NCI-H2081 (cell line): ENCODE measurements at places on chromosomes 3 and 15.
A peak's percentile ranks its signal among the peaks of the same experiment; 100 is the strongest.

DNA sequence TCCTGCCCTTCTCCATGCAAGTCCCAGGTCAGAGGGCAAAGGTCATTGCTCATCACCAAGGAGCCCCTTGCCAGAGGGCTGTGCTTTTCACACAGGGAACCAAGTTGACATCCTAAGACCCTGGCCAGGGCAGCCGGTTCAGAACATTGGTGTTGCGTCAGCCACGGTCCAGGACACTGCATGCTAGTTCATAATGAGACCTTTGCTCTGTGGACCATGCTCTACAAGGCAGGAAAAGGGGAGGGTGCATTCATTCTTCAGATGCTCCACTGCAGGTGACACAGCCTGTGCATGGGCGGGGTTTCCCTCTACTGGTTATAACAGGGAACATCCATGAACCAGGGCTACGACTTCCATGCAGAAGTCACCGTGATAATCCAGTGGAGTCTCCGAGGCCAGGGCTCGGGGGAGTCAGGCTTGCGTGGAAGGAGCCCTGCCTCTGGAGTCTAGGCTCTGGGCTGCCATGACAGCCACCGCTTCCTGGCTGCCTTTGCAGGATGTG is 81.6 kb downstream of the OCA2 start:
- peak; percentile 29 for DNase-seq

DNA sequence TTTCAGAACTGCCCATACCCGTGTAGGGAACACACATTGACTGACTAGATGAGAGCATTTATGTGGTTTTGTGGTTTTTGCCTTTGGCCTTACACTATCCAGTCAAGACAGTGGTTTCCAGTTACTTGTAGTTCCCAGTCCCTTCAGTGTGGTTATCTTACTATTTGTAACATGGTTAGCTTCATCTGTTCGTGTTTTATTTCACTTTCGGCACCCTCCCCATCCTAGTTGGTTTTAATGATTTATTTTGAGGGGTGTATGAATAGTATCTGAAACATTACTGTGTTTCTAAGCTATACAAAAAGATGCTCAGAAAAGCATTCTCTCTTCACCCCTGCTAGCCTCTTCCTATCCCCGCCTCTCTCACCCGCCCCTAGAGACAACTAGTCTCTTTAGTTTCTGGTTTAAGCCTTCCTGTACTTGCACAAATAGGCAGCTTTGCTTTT is 14.1 kb downstream of the LYSMD4 start:
- no peak for DNase-seq

DNA sequence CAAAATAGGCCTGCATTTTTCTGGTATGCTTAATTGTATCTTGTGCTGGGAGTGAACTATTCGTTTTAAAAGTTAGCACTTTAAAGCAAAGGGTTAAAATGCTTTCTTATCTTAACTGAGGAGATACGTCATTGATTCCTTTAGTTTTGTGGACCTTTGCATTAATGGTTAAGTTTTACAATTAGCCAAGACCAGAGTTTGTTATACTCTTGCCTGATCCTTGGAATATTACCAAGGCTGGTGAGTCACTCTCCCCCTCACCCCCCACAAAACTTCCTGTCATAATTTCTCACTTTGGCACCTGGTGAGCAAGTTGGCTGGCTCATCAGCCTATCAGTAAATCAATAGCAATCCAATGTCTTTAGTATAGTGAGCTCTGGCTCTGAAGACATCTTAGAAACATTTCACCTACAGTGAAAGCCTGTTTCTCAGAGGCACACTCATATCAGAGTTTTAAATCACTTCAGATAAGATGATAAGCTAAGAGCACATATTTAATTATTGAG is 26.7 kb downstream of the SLC2A2 start:
- DNase-seq = no peak

GRCh38 chr15:57227899-57228298 is 148.4 kb upstream of the CGNL1 start:
- DNase-seq = no peak

DNA sequence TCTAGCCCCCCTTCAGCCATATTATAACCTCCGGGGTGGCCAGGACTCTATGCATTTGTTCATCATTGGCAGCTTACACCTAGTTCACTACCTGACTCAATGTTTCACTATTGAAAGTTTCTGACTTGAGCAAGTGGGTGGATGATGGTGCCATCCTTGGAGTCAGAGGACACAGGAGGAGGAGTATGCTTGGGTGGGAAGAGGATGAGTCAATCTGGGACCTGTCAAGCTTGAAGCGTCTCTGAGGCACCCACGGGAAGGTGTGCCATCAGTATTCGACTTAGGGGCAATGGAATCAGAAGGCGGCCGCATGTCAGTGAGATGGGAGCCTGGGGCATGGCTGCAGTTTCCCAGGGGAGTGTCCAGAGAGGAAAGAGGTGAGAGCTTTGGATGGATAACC is 133.3 kb downstream of the EPHB1 start:
- DNase-seq = no peak

DNA sequence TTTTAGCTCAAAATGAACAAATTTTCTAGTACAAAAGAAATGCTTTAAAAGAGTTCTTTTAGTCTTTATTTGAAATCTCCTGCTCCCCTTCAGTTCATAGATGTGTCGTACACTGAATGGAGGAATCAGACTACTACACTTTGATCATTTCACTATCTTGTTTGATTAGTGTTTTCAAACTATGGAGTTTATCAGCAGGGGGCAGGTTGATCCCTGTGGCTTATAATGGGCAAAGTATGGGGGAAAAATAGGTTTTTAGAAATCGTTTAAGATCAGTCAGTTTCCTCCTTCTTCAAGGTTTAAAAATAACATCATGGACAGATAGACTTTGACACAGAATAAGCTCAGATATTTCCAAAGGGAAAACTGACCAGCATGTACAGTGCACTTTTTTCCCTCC is 701.7 kb downstream of the CADM2 start:
- no peak for DNase-seq

DNA sequence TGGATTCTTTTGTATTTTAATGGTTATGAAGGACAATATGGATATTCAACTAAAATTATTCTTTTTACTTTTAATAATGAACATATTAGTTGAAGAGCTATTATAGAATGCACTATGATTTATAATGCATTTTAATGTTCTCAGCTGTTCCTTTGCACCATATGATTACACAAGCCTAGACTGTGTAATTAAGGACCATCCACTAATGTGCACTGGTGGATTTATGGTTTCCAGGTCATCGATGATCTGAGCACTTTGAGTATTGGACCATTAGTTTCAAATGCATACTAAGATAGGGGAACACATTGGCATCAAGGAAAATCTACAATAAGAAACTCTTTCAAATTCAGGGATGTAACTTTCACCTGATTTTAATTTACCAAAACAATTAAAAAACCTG is 16.8 kb downstream of the LRRN1 start:
- DNase-seq = no peak

DNA sequence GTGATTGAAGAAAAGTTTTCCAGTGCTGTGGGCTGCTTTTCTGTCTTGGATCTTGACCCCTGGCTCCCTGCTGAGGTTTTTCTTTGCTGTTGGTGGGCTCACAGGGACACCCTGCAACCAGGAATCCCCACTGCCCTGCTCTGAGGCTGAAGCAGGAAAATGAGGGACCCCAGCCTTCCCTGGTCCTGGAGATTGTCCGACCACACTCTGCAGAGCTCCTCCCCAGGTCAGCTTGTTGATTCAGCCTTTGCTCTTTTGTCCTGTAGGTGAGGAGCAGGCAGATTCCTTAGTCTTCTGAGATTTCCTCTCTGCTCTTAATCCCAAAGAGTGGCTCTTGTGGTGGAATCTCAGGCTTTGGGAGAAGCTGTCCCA is 194.5 kb downstream of the RPLP1 start:
- no peak for DNase-seq

GRCh38 chr3:148093753-148094152 is 604.0 kb upstream of the AGTR1 start:
- no peak for DNase-seq

DNA sequence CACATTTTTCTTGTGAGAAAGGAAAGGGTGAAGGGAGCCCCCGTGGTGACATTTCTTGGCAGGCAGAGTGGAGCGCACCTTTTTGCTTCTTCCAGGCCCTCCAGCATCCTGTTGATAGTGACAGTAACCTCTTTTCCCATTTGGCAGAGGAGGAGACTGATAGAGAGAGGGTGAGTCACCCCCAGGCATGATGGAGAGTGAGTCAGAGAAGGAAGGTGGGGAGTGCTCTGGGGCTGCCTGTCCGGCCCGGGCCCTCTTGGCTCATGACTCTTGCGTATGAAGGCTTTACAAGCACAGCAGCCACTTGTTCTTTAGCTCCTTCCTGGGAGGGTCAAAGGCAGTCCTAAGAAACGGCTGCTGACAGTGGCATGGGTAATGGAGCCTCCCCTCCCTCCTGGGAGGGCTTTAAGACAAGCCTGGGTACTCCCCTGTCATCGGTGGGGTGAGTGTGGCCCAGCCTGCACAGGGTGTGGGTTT is 16.0 kb downstream of the ANKRD63 start:
- DNase-seq = no peak

DNA sequence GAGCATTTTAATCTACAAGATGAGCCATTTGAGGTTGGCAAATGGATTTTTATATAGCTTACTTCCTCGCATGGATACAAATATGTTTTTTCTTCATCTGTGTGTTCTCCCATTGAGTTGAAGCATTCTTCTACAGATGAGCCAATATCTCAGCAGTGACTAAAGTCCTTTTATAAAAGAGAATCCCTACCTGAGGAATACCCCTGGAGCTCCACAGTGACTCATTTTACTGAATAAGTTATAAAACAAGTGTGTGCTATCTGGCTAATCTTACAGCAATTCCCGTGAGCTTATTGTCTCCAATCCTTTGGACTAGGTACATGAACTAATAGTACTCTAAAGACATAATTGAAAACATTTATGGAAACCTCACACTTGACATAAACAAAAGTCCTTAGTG is 354.2 kb upstream of the BCHE start:
- DNase-seq = no peak

GRCh38 chr15:25690673-25691543 is 172.2 kb downstream of the ATP10A start:
- no peak for DNase-seq

DNA sequence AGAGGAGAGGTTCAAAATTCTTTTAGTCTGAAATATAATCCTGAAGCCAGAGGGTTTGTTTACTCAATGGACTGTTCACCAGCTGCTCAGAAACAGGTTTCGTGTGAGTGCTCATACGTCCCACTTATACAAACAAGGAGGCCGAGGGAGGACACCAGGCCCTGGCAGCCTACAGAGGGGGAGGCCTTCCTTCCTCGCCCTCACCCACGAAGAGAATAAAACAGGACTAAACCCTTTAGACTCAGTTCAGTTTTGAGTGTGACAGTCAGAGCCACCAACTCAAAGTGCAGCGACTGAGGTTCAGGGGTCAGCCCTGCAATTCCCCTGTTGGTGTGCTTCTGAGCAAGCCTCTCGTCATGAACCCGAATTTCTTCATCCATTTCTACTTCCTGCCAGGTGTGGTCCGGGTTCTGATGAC is 17.3 kb downstream of the FAM174B start:
- peak; percentile 91 for DNase-seq

GRCh38 chr3:16174026-16174355 is 489 bp upstream of the GALNT15 start:
- no peak for DNase-seq

DNA sequence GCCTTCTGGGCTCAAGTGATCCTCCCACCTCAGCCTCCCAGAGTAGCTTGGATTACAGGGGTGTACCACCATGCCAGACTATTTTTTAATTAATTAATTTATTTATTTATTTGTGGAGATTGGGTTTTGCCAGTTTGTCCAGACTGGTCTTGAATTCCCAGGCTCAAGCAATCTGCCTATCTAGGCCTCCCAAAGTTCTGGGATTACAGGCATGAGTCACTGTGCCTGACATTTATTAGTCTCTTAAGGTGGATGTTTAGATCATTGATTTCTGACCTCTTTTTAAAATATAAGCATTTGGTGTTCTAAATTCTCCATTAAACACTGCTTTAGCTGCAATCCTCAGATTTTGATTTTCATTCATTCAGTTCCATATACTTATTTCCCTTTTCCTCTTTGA is 15.6 kb downstream of the FBXW12 start:
- DNase-seq = no peak

DNA sequence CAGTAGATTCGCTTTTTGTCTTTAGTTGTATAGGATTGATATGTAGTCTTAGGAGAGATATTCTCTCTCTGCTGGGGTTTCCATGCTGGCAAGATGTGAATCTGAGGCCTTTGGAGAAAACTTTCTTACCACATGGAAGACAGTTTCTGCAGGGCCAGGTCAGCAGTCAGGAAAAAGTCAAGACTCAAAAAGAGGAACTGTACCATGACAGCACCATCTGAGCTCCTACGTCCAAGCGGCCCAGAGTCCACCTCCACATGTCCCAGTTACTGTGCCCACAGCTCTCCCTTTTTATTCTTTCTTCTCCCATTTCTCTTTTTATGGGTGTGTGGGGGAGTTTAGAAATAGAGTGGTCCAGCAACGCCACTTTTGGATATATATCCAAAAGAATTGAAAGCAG is 172.0 kb downstream of the MTHFS start:
- no peak for DNase-seq

DNA sequence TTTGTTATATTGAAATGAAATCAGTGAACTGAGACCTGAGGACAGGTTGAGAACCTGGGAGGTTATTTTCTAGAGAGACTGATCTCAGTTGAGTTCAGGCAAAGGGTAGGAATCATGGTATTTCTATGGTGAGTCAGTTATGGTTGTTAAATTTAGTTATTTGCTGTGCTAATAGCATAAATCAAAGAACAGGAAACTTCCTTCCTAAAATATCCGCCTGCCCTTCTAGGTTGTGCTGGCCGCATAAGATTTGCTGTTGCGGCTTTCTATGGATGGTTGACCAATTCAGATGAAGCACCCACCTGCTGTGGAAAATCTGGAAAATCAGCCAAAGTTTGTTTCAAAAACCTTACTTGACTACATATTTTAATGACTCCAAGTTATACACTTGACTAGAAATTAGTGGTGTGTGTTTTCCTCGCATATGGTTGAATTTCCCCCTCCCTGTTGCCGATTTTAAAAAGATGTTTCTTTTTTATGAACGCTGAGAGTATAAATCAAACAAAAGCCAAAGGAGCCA is 52.6 kb downstream of the PLCL2 start:
- DNase-seq = no peak

GRCh38 chr3:115148142-115148790 is 1.2 kb upstream of the ZBTB20 start:
- no peak for DNase-seq

GRCh38 chr3:168815946-168816345 is 720.2 kb upstream of the GOLIM4 start:
- DNase-seq = no peak

- peak; percentile 66 for DNase-seq
Observed at GRCh38 chr3:154121701-154122551, 736 bp downstream of the ARHGEF26 start.

GRCh38 chr3:11273891-11274291 is 1.7 kb downstream of the ATG7 start:
- DNase-seq = no peak

GRCh38 chr15:38351466-38351865 is 98.8 kb downstream of the SPRED1 start:
- DNase-seq = no peak

- DNase-seq = no peak
Observed at GRCh38 chr3:138230525-138230924, 43.4 kb downstream of the ARMC8 start.
